ENCODE measurements at places on chromosomes 4 and X.

- DNase-seq, result no peak
Observed at GRCh38 chrX:66163849-66164411, at the start of gene HEPH. Gene HEPH (plus strand): TSS chrX:66164247. CDS start chrX:66170571, 6,324 bp downstream.

- DNase-seq, result no peak
Observed at GRCh38 chr4:84995386-84995785, 28.9 kb upstream of the WDFY3 start.

- no peak for DNase-seq
Observed at GRCh38 chr4:82381235-82381634, 7.4 kb upstream of the HNRNPD start.

- DNase-seq, result no peak
Observed at GRCh38 chr4:184906480-184907097, 80.8 kb upstream of the ACSL1 start.

- no peak for DNase-seq
Observed at GRCh38 chrX:120660637-120661036, 30.8 kb upstream of the C1GALT1C1 start.

- DNase-seq, result no peak
Observed at GRCh38 chr4:125681240-125681639, 366.5 kb downstream of the FAT4 start.

DNA sequence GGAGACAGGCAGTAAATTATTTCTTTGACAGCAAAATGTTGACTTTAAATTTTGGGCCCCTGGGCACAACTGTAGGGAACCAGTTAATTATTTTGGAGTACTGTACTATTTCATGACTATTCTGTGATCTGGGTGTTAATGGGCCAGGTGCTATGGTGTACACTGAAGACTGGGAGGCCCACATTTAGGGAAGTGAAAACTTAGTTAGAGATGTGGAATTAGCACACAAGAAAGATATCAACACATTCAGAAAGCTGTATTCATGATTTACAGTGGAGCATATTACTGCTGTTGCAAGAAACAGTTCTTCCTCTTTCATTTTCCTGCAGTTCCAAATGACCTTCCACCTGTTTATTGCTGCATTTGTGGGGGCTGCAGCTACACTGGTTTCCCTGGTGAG, 12.4 kb downstream of the PLP1 start:
- DNase-seq, result no peak

- no peak for DNase-seq
Observed at GRCh38 chr4:1900087-1900433, 28.9 kb downstream of the NSD2 start.

GRCh38 chr4:115028682-115029410, 84.6 kb downstream of the NDST4 start:
- DNase-seq, result no peak

DNA sequence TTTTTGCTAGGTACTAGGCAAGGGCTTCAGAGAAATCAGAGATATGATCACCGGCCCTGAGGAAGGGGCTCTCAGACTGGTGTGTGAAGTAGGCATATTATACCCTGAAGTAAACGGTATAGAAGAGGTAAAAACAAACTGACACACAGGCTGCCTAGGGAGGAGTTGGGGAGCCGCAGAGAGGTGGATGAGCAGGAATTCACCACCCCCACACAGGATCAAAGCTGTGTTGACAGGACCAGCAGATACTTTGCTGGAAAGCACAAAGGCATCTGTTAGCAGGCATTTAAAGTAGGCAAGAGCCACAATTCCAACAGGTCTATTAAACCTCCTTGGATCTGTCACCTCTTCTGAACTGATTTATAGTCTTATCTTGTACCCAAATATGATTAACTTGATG, 71.8 kb upstream of the GPR34 start:
- no peak for DNase-seq

- DNase-seq, result no peak
Observed at GRCh38 chr4:82780752-82781231, 17.8 kb downstream of the SCD5 start.

DNA sequence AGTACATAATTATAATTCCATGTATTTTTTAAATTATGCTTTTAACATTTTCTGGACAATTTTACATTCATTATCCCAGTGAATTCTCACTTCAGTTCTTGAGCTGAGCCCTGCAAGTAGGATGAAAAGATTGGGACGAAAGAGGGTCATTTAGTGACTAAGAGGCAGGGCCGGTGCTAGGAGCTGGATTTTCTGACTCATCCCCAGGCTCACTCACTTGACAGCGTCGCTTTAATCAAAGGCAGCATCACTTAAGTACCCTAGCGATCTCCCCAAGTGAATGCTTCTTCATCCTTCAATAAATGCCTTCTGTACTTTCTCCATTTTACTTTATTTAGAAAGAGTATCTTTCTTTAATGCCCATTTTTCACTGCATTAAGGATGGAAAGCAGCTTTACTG, 263.6 kb downstream of the HS3ST1 start:
- no peak for DNase-seq

DNA sequence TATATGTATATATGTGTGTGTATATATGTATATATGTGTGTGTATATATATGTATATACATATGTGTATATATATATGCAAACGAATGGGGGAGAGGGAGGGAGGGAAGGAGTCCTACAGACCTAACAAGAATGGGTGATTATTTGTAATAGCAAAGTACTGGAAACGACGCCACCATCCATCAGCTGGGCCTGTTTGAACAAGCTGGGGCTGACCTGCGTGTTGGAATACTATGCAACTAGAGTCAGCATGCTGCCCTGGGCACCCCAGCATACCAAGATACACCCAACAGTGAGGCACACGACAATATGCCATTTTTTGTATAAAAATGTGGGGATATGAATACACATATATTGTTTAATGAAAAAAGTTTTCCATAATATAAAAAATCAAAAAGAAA, 21.6 kb upstream of the CCNQ start:
- DNase-seq, result no peak

DNA sequence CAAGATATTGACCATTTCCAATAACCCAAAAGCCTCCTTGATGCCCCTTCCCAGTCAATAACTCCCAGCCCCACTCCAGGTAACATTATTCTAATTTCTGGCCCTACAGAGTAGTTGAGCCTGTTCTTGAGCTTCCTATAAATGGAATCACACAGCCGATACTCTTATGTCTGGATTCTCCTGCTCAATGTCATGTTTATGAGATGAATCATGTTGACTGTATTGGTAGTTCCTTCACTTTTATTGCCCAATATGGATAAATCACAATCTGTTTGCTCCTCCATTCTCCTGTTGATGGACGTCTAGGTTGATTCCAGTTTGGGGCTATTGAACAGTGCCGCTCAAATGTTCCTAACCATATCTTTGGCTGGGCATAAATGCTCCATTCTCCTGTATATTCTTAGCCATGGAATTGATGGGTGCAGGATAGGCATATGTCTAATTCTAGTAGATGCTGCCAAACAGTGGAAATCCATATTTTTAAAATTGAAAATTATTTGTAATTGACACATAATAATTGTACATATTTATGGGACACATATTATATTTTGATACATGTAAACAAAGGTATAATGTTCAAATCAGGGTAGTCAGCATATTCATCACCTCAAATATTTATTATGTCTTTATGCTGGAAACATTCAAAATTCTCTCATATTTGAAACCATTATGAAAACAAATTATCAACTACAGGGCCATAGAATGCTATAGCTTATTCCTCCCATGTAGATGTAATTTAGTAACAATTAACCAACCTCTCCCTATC, 40.5 kb upstream of the SLC2A9 start:
- no peak for DNase-seq

GRCh38 chrX:112941209-112941837, 100.7 kb upstream of the AMOT start:
- DNase-seq, result no peak

DNA sequence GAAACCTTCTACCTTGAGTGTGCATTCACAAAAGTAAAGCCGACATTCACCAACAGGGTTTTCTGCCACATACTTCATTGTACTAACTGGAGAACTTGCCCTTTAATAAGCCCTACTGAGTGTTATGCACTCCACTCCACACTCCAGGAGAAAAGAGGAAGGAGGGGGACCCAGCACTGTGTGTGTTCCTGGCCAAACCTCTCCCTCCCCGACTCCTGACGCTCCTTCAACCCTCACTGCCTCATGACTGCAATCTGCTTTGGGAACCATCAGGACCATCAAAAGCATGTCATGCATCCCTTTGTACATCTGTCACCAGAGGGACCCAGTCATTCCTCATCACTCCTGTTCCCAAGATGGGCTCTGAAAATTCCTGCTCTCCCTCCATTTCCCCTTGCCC, 143.7 kb downstream of the RASL11B start:
- DNase-seq, result no peak
